CD4-positive, alpha-beta memory T cell (primary cell): ENCODE measurements at places on chromosomes 2 and 18. TPM values are rescaled to one million over a fixed set of nuclear protein-coding genes. Genes with fewer than 3 reads are reported as not detected.
A peak's percentile ranks its signal among the peaks of the same experiment; 100 is the strongest.

The FBXO41 gene
- 11.4 TPM for total RNA-seq

The CAPN10 gene
- 83.0 TPM for total RNA-seq

The GULP1 gene
- total RNA-seq: not detected

The ARHGEF4 gene
- total RNA-seq: 2.6 TPM

The ANKRD44 gene
- 248 TPM for total RNA-seq

The IL36RN gene
- not detected for total RNA-seq

The XRCC5 gene
- total RNA-seq: 235 TPM

The DBI gene
- total RNA-seq: 51.5 TPM

The SOX11 gene
- not detected for total RNA-seq

The PTMA gene
- total RNA-seq: 974 TPM

The MBD1 gene
- 144 TPM for total RNA-seq

DNA sequence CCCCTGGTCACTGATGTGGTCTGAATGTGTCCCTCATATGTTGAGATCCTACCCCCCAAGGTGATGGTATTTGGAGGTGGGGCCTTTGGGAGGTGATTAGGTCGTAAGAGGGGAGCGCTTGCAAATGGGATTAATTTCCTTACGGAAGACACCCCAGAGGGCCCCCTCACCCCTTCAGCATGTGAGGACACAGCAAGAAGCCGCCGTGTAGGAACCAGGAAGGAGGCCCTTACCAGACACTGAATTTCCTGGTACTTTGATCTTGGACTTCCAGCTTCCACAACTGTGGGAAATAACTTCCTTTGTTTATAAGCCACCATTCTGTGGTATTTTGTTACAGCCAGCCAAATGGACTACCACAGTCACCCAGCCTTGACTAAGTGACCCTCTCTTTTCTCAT lies 35.9 kb downstream of the NCK2 start:
- no peak for DNase-seq
- H3K4me1 ChIP-seq: peaks cover 100% of the 10 kb centered on the region
- H3K27ac ChIP-seq: peak overlapping the region; percentile 57

- H3K4me1 ChIP-seq: peaks cover 13% of the 10 kb centered on the region
- no peak overlapping the region for H3K27ac ChIP-seq
- H3K27me3 ChIP-seq: no peaks in the 10 kb centered on the region
- DNase-seq: no peak
- H3K36me3 ChIP-seq: peaks cover 3% of the 10 kb centered on the region
Observed at GRCh38 chr2:239393941-239394340, 6.9 kb downstream of the HDAC4 start.

- no peaks in the 10 kb centered on the region for H3K36me3 ChIP-seq
- H3K4me3 ChIP-seq: peak overlapping the region; percentile 63
- H3K27me3 ChIP-seq: no peaks in the 10 kb centered on the region
- H3K27ac ChIP-seq: peak overlapping the region; percentile 53
Observed at GRCh38 chr2:39435741-39436591, 1.1 kb downstream of the MAP4K3 start.

GRCh38 chr18:44497757-44498490 lies 182.8 kb upstream of the SETBP1 start:
- H3K4me3 ChIP-seq: no peak overlapping the region
- DNase-seq: no peak
- no peaks in the 10 kb centered on the region for H3K27me3 ChIP-seq
- H3K27ac ChIP-seq: no peak overlapping the region
- H3K4me1 ChIP-seq: no peaks in the 10 kb centered on the region
- H3K36me3 ChIP-seq: no peaks in the 10 kb centered on the region

DNA sequence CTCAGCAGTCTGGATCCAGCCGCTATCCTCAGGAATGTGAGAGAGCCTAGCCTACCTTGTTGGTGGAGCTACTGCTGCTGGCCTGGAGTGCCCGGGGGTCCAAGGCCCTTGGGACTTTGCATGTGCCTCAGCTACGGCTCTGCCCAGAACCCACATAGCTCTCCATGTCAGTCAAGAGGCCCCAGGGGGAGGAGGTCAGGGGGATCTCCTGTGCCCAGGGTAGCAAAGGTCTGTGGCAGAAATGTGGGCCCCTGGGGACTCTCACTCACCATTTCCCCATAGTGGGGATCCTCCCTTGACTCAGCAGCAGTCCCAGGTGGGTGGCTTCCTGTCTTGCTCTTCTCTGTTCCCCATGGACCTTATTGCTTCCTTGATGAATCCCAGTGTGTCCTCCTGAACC lies 342.7 kb upstream of the CHAC2 start:
- no peak for DNase-seq
- H3K27me3 ChIP-seq: no peaks in the 10 kb centered on the region
- H3K4me3 ChIP-seq: no peak overlapping the region
- H3K27ac ChIP-seq: no peak overlapping the region
- H3K36me3 ChIP-seq: no peaks in the 10 kb centered on the region
- H3K4me1 ChIP-seq: no peaks in the 10 kb centered on the region

- no peaks in the 10 kb centered on the region for H3K27me3 ChIP-seq
- DNase-seq: no peak
- H3K27ac ChIP-seq: no peak overlapping the region
- H3K4me1 ChIP-seq: no peaks in the 10 kb centered on the region
- no peak overlapping the region for H3K4me3 ChIP-seq
Observed at GRCh38 chr2:17149945-17150344, 368.3 kb downstream of the RAD51AP2 start.

DNA sequence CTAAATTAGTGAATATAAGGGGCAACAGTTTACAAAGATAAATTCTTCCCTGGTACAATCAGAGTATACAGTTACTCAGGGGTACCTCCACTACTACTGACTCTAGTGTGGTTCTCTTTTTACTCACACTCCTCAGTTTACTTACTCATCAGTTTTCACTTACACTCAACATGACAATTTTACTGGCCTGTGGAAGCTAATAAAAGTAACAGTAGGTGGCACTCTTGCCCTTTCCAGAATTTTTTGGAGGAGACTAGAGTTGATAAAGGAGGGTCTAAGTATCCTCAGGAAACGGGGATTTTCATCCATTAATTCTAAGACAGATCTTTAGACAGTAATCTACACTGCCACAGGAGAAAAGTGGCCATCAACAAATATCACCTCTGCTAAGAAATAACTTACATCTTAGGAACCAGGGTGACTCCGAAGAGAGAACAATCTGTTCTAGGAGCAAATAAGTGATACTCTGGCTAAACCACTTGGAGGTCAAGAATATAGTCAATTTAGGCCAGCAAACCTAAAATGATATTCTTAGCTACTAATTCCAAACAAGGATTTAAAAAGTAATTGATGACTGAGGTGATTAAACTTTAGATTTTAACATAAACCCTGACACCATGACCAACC lies 61.3 kb downstream of the ATL2 start:
- no peak overlapping the region for H3K27ac ChIP-seq
- no peak overlapping the region for H3K4me3 ChIP-seq
- H3K36me3 ChIP-seq: peaks cover 14% of the 10 kb centered on the region
- DNase-seq: peak; percentile 36
- no peaks in the 10 kb centered on the region for H3K4me1 ChIP-seq

GRCh38 chr18:12325726-12326245 lies 17.7 kb downstream of the TUBB6 start:
- no peak for DNase-seq
- peaks cover 18% of the 10 kb centered on the region for H3K36me3 ChIP-seq
- H3K27ac ChIP-seq: no peak overlapping the region
- no peaks in the 10 kb centered on the region for H3K4me1 ChIP-seq

DNA sequence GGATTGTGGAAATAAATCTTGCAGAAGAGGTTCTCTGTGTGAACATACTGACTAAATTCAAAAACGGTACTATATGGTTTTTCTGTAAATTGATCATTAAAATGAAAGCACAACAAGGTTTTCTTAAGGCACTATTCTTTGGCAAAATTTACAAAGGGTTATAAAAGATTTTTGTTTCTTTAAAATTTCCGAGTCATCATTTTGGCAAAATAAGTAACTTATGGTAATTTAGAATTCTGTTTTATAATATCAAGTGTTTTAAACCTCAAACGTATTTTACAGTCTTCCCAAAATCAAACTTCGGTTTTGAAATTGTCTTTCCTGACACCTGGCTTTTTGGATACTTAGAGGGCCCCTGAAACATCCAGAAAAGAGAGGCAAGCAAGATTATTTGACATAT lies 101.9 kb upstream of the TFPI start:
- no peaks in the 10 kb centered on the region for H3K4me1 ChIP-seq
- H3K27me3 ChIP-seq: no peaks in the 10 kb centered on the region
- no peak overlapping the region for H3K27ac ChIP-seq

- no peaks in the 10 kb centered on the region for H3K4me1 ChIP-seq
- no peaks in the 10 kb centered on the region for H3K27me3 ChIP-seq
- no peak overlapping the region for H3K27ac ChIP-seq
Observed at GRCh38 chr2:238145851-238146250, 7.4 kb downstream of the KLHL30 start.

- no peaks in the 10 kb centered on the region for H3K4me1 ChIP-seq
- H3K4me3 ChIP-seq: no peak overlapping the region
- H3K27ac ChIP-seq: no peak overlapping the region
- H3K27me3 ChIP-seq: no peaks in the 10 kb centered on the region
Observed at GRCh38 chr2:203097735-203098134, 83.1 kb downstream of the NBEAL1 start.

GRCh38 chr2:215430528-215431187 lies 5.2 kb downstream of the FN1 start:
- H3K4me1 ChIP-seq: peaks cover 8% of the 10 kb centered on the region
- no peaks in the 10 kb centered on the region for H3K36me3 ChIP-seq
- no peak overlapping the region for H3K4me3 ChIP-seq
- H3K27me3 ChIP-seq: peaks cover 26% of the 10 kb centered on the region

- no peak overlapping the region for H3K4me3 ChIP-seq
- H3K4me1 ChIP-seq: no peaks in the 10 kb centered on the region
- no peaks in the 10 kb centered on the region for H3K36me3 ChIP-seq
- no peak overlapping the region for H3K27ac ChIP-seq
- H3K27me3 ChIP-seq: no peaks in the 10 kb centered on the region
Observed at GRCh38 chr2:204064119-204064518, 127.6 kb downstream of the ICOS start.

- H3K36me3 ChIP-seq: no peaks in the 10 kb centered on the region
- H3K4me1 ChIP-seq: no peaks in the 10 kb centered on the region
- DNase-seq: no peak
- no peaks in the 10 kb centered on the region for H3K27me3 ChIP-seq
- no peak overlapping the region for H3K27ac ChIP-seq
Observed at GRCh38 chr18:11259469-11260150, 110.2 kb upstream of the PIEZO2 start.

GRCh38 chr2:127081826-127082633 lies 24.9 kb downstream of the BIN1 start:
- no peaks in the 10 kb centered on the region for H3K36me3 ChIP-seq
- H3K27ac ChIP-seq: peak overlapping the region; percentile 83
- peak overlapping the region; percentile 91 for H3K4me3 ChIP-seq
